Glutamatergic neuron (in vitro differentiated cells): ENCODE measurements at places on chromosomes 7 and 10. TPM values are rescaled to one million over a fixed set of nuclear protein-coding genes. Genes with fewer than 3 reads are reported as not detected.

The GIMAP1 gene
- total RNA-seq, result not detected

The ATXN7L1 gene
- 20.6 TPM for total RNA-seq

The STARD3NL gene
- 158 TPM for total RNA-seq

The NPSR1 gene
- total RNA-seq, result not detected

The VIM gene
- total RNA-seq, result 106 TPM

The FGF8 gene
- 1.1 TPM for total RNA-seq

The ITPRIP gene
- total RNA-seq, result 19.8 TPM

The AQP1 gene
- total RNA-seq, result not detected

The NODAL gene
- not detected for total RNA-seq

The ZC3HAV1L gene
- total RNA-seq, result 5.8 TPM

The NUTM2B gene
- 0.42 TPM for total RNA-seq

The UCN3 gene
- not detected for total RNA-seq

The SPDYE1 gene
- total RNA-seq, result not detected

The THSD7A gene
- total RNA-seq, result 211 TPM

The MINDY3 gene
- total RNA-seq, result 45.6 TPM

The PITX3 gene
- not detected for total RNA-seq

The TMEM176B gene
- 0.44 TPM for total RNA-seq

The MSMB gene
- total RNA-seq, result not detected

The SUPV3L1 gene
- total RNA-seq, result 45.0 TPM

The MOGAT3 gene
- not detected for total RNA-seq

The CCAR1 gene
- total RNA-seq, result 85.5 TPM

The KCNH2 gene
- 73.7 TPM for total RNA-seq

The TMEM196 gene
- total RNA-seq, result 3.6 TPM

The MOSPD3 gene
- 37.1 TPM for total RNA-seq

The CALML3 gene
- not detected for total RNA-seq

The DOCK1 gene
- 19.7 TPM for total RNA-seq

The PNLIPRP2 gene
- not detected for total RNA-seq

The AMPH gene
- total RNA-seq, result 9.4 TPM

The NAT16 gene
- total RNA-seq, result 2.4 TPM

The WASL gene
- 33.0 TPM for total RNA-seq

The AKR1C1 gene
- 24.7 TPM for total RNA-seq

The SLC16A9 gene
- total RNA-seq, result 1.2 TPM

The AGAP9 gene
- 23.7 TPM for total RNA-seq

The IRF5 gene
- total RNA-seq, result not detected

The OR2A1 gene
- not detected for total RNA-seq

The FFAR4 gene
- total RNA-seq, result not detected

The PON1 gene
- 1.1 TPM for total RNA-seq

The ACBD7 gene
- total RNA-seq, result 1.5 TPM

The KCND2 gene
- 1.2 TPM for total RNA-seq

The GJD4 gene
- not detected for total RNA-seq

The USP6NL gene
- 13.3 TPM for total RNA-seq

The TMEM213 gene
- total RNA-seq, result not detected
